Colonic mucosa (tissue), 4 donors: ENCODE measurements at places on chromosomes 2 and 18. TPM values are rescaled to one million over a fixed set of nuclear protein-coding genes. Genes with fewer than 3 reads are reported as not detected.
A peak's percentile ranks its signal among the peaks of the same experiment; 100 is the strongest.

DNA sequence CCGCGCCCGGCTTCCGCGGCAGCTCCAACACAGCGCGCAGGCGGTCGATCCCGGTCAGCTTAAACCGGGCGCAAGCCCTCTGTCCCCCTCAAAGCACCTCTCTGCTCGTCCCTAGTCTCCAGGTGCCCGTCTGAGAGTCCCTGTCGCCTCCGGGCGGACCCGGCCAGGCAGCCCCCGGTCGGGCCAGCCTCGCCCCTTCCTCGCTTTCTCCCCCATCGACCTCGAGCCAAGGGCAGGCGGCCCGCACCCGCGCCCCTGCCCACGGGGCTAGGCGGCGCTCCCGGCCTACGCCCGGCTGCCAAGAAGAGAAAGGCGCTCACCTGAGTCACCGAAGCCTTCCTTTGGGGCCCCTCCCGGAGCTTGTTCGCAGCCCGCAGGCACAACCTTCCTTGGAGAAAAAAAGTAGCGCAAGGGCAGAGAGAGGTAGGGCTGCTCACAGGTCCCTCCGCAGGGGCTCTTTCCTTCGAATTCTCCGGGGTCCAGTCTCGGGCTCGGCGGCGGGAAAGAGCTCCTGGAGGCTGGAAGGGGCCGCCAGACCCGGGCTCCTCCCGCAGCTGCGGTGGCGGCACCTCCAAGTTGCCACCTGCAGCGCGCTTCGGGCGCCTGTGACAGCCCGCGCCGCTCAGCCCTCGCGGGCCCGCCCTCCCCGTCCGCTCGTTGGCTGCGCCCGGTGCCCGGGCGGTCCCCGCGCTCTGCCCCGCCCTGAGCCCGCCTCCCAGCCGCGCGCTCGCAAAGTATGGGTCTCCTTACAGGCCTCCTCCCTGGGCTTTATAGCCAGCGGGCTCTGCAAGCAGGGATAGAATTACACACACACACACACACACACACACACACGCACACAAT is 86.5 kb upstream of the EPB41L3 start:
- no peaks in the 10 kb centered on the region for H3K36me3 ChIP-seq
- peak overlapping the region; percentile 63 for H3K4me3 ChIP-seq
- no peaks in the 10 kb centered on the region for H3K27me3 ChIP-seq
- DNase-seq, result peak; percentile 88
- H3K4me1 ChIP-seq, result peaks cover 7% of the 10 kb centered on the region

- H3K4me3 ChIP-seq, result no peak overlapping the region
- no peak overlapping the region for H3K27ac ChIP-seq
- H3K36me3 ChIP-seq, result no peaks in the 10 kb centered on the region
- no peaks in the 10 kb centered on the region for H3K27me3 ChIP-seq
These were observed 13.9 kb upstream of the PXDN start for GRCh38 chr2:1758171-1758570.

Gene REG3G
- total RNA-seq, result 1.1 TPM

- H3K4me1 ChIP-seq, result no peaks in the 10 kb centered on the region
- H3K27ac ChIP-seq, result no peak overlapping the region
- no peak overlapping the region for H3K4me3 ChIP-seq
These were observed 27.5 kb downstream of the ZNF516 start for GRCh38 chr18:76467371-76468190.

DNA sequence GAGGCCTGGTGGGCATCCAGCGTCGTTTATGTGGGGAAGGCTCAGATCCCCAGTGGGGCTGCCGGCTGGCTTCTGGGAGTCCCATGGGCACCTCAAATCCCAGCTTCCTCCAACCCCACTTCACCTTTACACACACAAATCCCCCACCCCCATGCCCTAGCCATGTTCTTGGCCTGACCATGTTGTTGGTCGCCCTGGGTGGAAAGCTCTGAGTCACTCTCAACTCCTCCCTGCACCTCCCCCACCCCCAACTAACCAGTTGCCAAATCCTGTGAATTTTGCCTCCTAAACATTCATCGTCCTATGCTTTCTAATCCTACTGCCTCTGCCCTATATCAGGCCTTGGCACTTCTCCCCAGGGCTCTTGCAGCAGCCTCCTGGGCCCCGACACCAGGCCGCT is 6.4 kb downstream of the TNS1 start:
- no peaks in the 10 kb centered on the region for H3K27me3 ChIP-seq
- no peak overlapping the region for H3K4me3 ChIP-seq
- H3K27ac ChIP-seq, result peak overlapping the region; percentile 22

GRCh38 chr18:64219517-64219916 is 70.6 kb upstream of the LINC00305 start:
- H3K36me3 ChIP-seq, result no peaks in the 10 kb centered on the region
- no peak for DNase-seq
- no peaks in the 10 kb centered on the region for H3K4me1 ChIP-seq
- no peaks in the 10 kb centered on the region for H3K27me3 ChIP-seq
- no peak overlapping the region for H3K4me3 ChIP-seq
- no peak overlapping the region for H3K27ac ChIP-seq

GRCh38 chr2:74696829-74697228 is 42.8 kb downstream of the SEMA4F start:
- H3K4me3 ChIP-seq, result no peak overlapping the region
- no peaks in the 10 kb centered on the region for H3K27me3 ChIP-seq
- no peak overlapping the region for H3K27ac ChIP-seq
- peaks cover 7% of the 10 kb centered on the region for H3K4me1 ChIP-seq
- no peaks in the 10 kb centered on the region for H3K36me3 ChIP-seq
- no peak for DNase-seq
